ENCODE measurements at places on chromosomes 16 and 17. TPM values are rescaled to one million over a fixed set of nuclear protein-coding genes. Genes with fewer than 3 reads are reported as not detected.

DNA sequence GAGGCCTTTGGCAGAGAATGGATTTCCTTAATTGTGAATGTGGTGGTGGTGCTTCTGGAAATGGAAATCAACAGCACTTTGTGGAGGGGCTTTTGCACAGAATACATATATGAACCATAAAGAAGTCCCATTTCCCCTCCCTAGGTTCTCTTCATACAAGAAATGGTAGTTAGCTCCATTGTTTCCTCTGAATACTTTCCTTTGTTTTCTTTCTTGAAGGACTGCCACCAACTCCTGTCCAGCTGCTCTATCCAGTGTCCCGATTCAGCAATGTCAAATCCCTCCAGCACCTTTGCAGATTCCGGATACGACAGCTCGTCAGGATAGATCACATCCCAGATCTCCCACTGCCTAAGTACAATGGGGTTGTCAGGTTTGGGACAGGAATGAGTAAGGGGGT, 33.2 kb upstream of the ARHGAP23 start:
- DNase-seq, result no peak

DNA sequence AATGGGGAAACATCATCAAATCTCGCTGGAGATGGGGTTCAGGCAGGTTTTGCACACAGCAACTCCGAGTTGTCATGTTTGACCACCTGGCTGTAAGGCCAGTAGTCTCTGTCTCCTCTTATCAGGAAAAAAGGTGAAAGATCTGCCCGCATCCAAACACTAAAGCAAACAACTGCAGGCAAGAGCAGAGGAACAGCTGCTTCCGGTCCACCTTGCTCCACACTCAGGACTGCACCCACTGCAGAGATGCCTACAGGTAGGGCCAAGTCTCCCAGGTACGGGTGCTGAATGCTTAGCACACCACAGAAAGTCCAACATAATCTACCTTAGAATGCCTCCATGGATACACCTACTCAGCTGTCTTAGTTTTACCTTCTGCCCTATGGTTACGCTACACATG, 7.3 kb downstream of the TEX2 start:
- DNase-seq, result no peak

- no peak for DNase-seq
Observed at GRCh38 chr16:87929986-87930385, 6.3 kb downstream of the CA5A start.

GRCh38 chr17:56026915-56027314, 126.4 kb upstream of the ANKFN1 start:
- no peak for DNase-seq

DNA sequence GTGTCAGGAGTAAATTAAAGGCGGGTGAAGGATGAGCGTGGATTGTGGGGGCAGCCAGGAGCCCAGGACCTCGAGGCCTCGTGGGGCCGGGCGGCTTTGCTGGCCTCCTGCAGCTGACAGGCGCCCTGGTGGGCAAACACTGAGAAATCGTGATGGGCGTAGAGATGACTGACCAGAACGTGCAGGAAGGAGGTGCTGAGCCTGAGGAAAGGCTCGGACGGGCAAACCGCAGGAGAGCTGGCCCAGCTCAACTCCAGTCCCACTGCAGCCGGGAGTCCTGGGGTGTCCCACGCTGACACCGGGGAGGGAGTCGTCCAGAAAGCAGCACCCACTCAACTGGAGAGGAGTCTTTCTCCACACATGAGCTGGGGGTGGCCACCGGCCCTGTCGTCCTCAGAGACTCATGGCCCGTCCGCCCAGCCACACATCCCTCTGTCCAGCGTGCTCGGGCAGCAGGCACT, 36.9 kb downstream of the METRNL start:
- DNase-seq, result no peak

DNA sequence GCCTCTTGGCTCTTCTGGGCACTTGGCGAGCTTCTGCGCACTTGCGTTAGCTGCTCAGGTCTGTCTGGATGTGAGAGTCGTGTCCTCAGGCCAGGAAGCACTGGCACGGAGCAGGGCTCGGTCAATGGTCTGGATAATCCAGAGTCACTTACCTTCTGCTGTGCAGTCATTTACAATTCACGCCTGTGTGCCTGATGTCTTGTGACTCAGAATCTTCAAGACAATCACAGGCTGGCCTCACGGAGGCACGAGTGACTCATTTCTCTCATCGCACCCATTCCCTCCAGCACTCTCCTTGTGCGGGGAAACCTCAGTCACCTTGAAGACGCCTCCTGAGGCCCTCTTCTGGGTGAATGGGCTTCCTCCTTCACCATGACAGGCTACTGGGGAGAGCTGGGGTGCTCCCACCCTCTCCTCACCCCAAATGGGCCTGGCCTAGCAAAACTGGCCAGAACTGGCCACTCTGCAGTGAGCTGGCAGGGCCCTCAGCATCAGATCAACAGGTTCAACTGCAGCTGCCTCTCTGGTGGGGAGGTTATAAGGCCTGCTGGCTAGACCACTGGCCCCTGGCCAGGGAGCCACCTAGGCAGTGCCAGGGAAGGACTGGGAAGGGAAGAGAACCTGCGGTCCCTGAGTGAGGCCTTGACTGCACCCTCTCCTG, 1.9 kb upstream of the CAPN15 start:
- peak; percentile 94 for DNase-seq

- no peak for DNase-seq
Observed at GRCh38 chr17:62754631-62755030, 53.5 kb downstream of the MARCHF10 start.

DNA sequence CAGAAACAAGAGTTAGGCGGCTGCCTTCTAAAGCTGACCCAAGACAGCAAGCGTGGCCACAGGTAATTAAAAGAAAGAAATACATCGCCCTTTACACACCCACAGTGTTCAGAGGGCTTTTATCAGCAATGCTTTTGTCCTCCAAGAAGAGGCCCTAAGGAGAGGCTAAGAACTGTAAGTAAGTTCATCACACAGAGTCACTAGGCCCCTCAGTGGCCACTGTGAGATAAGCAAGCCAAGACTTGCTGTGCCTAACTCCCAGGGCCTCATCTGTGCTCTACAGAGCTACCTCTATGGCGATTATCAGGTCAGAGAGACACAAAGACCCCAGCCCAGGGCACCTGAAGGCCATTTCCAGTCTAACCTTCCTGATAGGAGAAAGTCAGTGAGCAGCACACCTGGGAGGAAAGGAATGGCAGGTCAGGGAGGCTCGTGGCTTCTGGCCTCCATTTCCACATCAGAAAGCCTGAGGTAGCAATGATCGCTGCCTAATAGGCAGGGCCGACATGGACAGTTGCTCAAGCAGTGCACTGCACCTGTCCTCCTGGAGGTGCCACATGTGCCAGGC, 545.2 kb upstream of the CDH11 start:
- DNase-seq, result peak; percentile 2

- DNase-seq, result peak; percentile 89
Observed at GRCh38 chr17:38428643-38429371, 543 bp downstream of the ARHGAP23 start.

DNA sequence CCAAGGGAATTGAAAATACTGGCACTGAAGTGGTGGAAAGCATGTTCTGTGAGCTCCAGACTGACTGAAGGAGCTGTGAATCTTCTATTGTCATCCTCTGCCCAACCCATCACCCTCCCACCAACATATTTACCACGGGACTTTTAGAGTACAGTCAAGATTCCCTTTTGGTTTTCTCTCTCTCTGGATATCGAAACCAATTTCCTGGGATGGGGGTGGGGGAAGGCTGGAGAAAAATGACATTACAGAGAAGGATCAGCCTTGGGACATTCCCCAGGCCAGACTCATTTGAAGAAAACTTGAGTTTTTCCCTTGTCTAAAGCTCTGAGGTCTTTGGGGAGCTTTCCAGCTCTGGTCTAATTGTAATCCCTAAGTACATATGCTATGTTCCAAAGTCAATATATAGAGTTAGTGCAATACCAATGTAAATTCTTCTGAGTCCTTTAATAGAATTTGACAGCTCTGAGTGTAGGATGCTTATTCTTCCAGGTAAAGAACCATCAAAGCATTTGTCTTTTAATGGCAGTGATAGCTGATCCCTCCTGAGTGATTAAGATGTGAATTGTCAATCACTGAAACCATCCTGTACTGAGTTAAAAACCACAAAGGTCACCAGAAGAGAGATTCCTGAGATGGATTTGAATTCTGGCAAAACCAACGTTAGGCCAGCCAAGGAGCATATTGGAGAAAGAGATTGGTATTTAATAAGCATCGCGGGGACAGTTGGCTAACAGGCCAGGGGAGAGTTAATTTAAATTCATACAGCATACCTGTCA, 48.8 kb upstream of the CCL1 start:
- no peak for DNase-seq

DNA sequence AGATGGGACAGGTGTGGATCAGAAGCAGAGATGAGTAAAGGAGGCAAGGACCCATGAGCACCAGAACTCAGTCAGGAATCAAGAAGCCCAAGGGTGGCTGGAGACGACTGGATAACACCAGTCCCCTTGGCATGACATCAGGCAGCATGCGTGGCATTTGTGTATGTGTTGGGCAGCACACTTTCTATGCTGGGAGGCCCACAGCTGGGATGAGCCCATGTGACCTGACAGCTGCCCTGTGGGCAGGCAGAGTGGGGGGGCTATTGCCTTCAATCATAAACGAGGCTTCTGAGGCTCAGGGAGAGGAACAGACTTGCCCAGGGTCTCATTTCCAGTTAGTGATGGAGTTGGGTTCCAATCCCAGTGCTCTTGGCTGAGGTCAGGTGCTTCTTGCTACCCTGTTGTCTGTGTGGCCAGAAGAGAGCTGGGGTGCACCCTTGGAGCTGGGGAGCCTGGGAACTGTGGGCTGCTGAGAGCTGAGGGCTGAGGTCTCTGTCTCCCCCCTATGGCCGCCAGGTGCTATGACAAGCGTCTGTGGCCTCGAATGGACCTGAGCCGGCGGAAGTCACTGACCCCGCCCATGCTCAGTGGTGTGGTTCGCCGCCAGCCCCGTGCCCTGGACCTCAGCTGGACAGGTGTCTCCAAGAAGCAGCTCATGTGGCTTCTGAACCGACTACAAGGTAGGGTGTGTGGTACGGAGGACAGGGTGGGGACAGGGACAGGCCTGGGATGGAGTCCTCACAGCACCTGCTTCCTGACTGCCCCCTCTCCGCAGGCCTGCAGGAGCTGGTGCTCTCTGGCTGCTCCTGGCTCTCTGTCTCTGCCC, 7.1 kb upstream of the ORAI3 start:
- DNase-seq, result peak; percentile 81

DNA sequence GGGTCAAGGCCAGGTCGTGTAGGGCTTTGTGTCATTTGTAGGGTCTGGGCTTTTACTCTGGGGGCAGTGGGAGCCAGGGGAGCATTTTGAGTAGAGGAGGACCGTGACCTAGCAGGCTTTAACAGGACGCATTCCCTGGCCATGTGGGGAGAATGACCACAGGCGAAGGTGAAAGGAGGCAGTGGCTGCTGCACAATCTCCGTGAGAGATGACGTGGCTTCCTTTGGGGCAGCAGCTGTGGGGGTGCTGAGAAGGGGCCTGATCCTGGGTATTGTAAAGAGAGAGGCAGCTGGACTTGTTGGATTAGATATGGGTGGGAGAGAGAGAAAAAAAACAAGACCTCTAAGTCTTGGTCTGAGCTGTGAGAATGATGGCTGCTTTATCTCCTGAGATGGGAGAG, 46.0 kb downstream of the KATNIP start:
- DNase-seq, result no peak

DNA sequence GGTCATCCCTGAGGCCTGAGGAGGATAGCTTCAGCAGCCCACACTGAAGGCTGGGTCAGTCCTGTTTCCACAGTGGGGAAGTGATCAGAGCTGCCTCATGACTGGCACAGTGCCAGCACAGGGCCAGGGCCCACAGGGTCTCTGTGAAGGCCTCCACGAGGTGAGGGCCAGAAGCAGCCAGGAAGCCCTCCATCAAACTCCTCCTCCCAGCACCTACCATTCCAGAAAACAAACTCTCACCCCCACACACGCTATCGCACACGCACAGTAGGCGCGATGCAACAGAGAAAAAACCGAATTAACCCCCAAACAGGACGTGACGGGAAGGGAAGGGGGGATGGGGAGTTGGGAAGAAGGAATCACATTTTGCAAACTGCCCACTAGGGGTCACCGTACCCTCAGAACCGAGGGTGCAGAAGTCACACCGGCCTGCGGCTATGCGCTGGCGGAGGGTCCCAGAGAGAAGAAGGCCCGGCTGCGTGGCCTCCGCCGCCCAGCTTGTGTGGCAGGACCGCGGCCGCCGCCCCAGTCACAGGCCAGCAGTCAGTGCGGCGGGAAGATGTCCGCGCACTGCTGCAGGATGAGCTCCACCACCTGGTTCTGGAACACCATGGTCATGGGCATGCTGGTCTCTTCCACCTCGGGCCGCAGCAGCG, 37.6 kb downstream of the ARHGAP27 start:
- peak; percentile 81 for DNase-seq

GRCh38 chr17:32656886-32657285, 170.1 kb downstream of the CDK5R1 start:
- DNase-seq, result peak; percentile 85

- no peak for DNase-seq
Observed at GRCh38 chr16:49763826-49764225, 92.1 kb downstream of the ZNF423 start.

DNA sequence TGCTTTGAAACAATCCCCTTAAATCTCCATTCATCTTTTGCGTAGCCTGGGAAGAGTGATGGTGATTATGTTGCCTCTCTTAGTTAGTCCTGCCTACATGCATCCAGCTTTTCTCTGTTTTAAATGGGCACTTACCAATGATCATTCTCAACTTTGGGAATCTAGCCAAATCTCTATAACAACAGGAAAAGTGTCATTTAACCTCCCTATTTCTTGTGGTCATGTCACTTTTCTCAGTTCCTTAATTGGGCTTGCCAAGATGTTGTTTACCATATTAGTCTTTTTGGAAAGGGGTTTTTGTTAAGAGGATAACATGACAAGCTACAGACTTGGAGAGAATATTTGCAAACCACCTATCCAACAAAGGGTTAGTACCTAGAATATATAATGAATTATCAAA, 15.6 kb upstream of the CLEC10A start:
- no peak for DNase-seq

GRCh38 chr17:82941021-82942001, 101.5 kb upstream of the ZNF750 start:
- DNase-seq, result no peak

DNA sequence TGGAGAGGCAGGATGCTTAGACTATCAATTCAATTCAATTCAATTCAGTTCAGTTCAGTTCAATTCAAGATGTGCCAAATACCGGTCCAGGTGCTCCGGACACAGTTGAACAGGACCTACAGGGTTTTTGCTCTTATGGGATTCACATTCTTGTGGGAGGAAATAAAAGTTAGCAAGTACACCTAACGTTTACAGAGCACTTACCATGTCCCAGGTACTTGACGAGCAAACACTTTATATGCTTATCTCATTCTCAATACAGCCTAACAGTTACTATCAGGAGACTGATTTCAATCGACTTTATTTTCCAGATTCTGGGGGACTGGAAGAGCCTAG, 467 bp upstream of the GDE1 start:
- DNase-seq, result no peak

KRTAP4-4 gene
- not detected for total RNA-seq

CA7 gene
- total RNA-seq, result 3.4 TPM

MYH11 gene
- 0.03 TPM for total RNA-seq

PHB1 gene
- total RNA-seq, result 128 TPM

CCL7 gene
- not detected for total RNA-seq

MMP15 gene
- 53.2 TPM for total RNA-seq

SPN gene
- total RNA-seq, result not detected

ACSM5 gene
- 2.0 TPM for total RNA-seq

TMEM220 gene
- 3.3 TPM for total RNA-seq
